ENCODE measurements at places on chromosomes 11 and 22. TPM values are rescaled to one million over a fixed set of nuclear protein-coding genes. Genes with fewer than 3 reads are reported as not detected.

RAG2 gene
- not detected for total RNA-seq

DNA sequence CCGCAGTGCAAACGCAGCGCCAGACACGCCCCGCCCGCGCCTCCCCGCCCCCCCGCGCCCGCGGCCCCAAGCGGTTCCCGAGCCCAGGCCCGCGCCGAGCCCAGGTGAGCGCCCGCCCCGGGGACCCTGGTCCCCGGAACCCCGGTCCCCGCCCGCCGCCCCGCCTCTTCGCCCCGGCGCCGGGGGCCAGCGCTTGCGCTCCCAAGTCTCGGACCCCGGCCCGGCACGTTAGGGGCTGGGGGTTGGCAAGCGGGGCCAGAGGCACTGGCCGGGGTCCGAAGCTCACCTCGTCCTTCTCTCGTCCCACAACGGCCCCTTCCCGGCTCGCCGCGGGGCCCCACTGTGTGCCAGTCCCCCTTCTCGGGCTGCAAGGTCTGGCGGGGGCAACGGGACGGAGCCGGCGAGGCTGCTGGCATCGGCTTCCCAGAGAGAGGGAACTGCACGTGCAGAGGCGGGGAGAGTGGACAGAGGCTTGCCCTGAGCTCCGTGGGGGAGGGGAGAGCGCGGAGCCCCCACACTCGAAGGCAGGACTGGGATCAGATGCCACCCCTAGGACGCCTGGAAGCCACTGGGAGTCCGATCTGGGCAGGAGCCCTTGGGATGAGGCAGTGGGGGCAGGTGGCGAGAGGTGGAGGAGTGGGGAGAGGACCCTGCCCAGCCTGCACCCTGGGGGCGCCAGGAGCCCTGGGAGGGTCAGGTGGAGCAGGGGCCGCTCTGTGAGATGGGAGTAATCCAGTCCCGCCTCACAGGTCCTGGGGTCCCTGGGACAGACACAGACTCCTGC lies 1.8 kb upstream of the AIFM3 start:
- DNase-seq: no peak
- H3K27me3 ChIP-seq: no peaks in the 10 kb centered on the region
- H3K4me3 ChIP-seq: peak overlapping the region; percentile 44
- no peak overlapping the region for H3K27ac ChIP-seq
- H3K36me3 ChIP-seq: no peaks in the 10 kb centered on the region
- peaks cover 5% of the 10 kb centered on the region for H3K4me1 ChIP-seq

- no peaks in the 10 kb centered on the region for H3K4me1 ChIP-seq
- H3K27ac ChIP-seq: no peak overlapping the region
- H3K4me3 ChIP-seq: no peak overlapping the region
- H3K36me3 ChIP-seq: no peaks in the 10 kb centered on the region
- no peaks in the 10 kb centered on the region for H3K27me3 ChIP-seq
These were observed 22.8 kb downstream of the DHCR7 start for GRCh38 chr11:71425409-71425808.

DNA sequence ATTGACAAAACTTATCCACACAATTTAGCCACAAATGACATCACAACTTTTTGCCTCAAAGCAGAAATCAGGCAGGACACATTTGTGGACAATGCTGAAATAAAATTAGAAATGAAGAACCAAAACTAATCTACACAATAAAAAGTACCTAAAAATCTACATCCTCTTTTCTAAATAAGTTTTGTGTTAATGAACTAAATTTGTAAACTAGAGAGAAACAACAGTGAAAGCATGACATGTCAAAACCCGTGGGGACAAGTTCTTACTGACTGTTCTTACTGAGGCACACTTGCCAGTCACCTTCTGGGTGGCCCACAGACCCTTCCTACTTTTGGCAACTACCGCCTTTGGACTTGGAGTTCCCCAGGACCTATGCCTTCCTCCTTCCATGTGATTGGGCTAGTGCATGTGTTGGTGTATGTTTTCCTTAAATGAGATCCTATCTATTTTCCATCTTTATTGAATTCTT lies 60.7 kb upstream of the MUC15 start:
- no peaks in the 10 kb centered on the region for H3K4me1 ChIP-seq
- H3K27ac ChIP-seq: no peak overlapping the region
- no peaks in the 10 kb centered on the region for H3K36me3 ChIP-seq

GRCh38 chr11:130785380-130786116 lies 130.7 kb downstream of the SNX19 start:
- peaks cover 6% of the 10 kb centered on the region for H3K4me1 ChIP-seq
- H3K4me3 ChIP-seq: no peak overlapping the region

DNA sequence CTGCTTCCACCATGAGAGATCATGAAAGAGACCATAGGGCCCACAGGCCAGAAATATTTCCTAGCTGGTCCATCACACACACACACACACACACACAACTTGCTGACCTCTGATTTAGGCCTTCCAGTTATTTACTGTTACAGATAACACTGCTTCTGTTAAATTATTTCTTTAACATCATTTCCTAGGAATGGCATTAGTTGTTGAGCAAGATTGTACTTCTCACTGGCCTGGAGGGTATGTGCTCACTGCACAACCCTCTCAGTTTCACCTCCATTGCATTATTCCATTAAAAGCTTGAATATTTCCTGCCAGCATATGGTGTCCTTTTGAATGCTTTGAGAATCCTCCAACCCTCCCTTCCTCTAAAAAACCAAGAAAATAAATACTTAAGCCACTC lies 104.4 kb downstream of the MICAL2 start:
- no peak overlapping the region for H3K4me3 ChIP-seq
- no peak for DNase-seq
- no peaks in the 10 kb centered on the region for H3K27me3 ChIP-seq
- no peak overlapping the region for H3K27ac ChIP-seq
- peaks cover 13% of the 10 kb centered on the region for H3K4me1 ChIP-seq

DNA sequence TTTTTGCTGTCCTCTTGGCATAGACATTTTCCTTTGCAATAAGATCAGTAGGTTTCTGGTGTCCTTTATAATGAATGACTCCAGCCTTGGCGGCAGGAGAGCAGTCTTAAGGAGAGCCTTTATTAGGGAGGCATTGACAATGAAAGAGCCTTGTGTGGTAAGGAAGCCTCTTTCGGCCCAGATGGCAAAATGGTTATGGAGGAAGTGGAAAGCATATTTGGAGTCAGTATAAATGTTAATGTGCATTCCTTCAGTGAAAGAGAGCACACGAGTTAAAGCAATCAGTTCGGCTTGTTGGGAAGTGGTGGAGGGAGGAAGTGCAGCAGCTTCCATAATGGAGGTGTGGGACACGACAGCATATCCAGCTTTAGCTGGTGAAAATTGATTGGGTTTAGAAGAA lies 18.1 kb upstream of the ANO1 start:
- peaks cover 17% of the 10 kb centered on the region for H3K4me1 ChIP-seq
- no peak for DNase-seq
- no peak overlapping the region for H3K27ac ChIP-seq
- no peaks in the 10 kb centered on the region for H3K27me3 ChIP-seq
- no peak overlapping the region for H3K4me3 ChIP-seq

LRRC32 gene
- 66.3 TPM for total RNA-seq

CUL5 gene
- 31.2 TPM for total RNA-seq

OR52N4 gene
- total RNA-seq: not detected

DNA sequence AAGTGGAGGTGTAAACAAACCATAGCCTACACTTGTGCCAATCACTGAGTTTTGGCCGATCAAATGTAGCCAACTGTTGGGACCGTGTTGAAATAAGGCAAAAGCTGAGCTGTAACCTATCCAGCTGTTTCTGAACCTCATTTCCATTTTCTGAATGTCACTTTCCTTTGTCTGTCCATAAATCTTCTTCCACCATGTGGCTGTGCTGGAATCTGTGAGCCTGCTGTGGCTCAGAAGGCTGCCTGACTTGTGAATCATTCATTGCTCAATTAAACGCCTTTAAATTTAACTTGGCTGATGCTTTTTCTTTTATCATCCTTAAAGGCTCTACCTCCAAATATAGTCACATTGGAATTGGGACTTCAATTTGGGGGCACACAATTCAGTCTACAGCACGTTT lies 203.1 kb upstream of the MPPED2 start:
- H3K27ac ChIP-seq: no peak overlapping the region
- no peaks in the 10 kb centered on the region for H3K36me3 ChIP-seq
- no peaks in the 10 kb centered on the region for H3K27me3 ChIP-seq
- no peak overlapping the region for H3K4me3 ChIP-seq
- DNase-seq: no peak

PRR33 gene
- total RNA-seq: not detected

KRTAP5-9 gene
- not detected for total RNA-seq

DNA sequence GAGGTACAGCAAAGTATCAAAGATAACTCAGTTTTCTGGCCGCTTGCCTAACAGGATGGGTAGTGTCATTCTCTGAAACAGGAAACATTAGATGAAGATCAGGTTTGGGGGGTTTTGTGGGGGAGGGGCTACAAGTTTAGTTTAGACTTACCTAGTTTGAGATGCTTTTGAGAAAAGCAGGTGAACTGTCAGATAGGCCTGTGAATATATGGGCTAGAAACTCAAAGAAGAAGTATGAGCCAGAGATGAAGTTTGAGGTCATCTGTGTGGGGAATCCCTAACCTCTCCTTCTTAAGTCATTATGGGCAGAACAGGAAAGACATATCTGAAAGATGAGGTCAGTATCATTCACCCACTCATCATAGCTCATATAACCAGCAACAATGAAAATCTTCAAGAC lies 11.9 kb downstream of the HOATZ start:
- no peak overlapping the region for H3K27ac ChIP-seq
- no peaks in the 10 kb centered on the region for H3K27me3 ChIP-seq
- no peaks in the 10 kb centered on the region for H3K4me1 ChIP-seq
- no peak overlapping the region for H3K4me3 ChIP-seq
- H3K36me3 ChIP-seq: no peaks in the 10 kb centered on the region

DNA sequence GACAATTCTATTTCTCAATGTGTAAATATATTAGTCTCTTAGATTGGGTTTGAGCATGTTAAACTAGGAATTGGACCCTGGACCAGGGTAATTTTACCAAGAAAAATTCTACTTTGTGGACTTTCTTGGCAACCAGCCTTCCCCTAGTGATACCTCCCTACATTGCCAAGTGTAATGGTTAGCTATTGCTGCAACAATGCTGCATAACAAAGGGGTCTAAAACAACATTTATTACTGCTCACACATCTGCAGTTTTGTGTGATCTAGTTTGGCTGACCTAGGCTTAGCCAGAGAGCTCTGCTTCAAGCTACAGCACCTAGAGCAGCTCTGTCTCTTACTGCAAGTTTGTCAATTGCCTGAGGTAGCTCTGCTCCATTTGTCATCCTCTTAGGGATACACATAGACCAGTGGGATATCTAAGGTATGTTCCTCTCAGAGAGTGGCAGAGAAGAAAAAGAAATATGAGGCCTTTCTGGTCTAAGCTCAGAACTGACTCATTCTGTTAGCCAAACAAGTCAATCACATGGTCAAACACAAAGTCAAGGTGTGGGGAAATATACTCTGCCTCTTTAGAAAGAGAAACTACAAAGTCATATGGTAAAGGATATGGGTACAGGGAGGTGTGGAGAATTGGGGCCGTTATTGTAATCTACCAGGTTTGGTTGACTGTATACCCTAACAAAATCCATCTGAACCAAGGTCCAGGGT lies 2.0 kb upstream of the LAYN start:
- no peak overlapping the region for H3K27ac ChIP-seq
- DNase-seq: no peak
- H3K27me3 ChIP-seq: no peaks in the 10 kb centered on the region
- H3K4me1 ChIP-seq: peaks cover 27% of the 10 kb centered on the region

MYEOV gene
- total RNA-seq: 13.3 TPM

- DNase-seq: no peak
- no peak overlapping the region for H3K4me3 ChIP-seq
- no peaks in the 10 kb centered on the region for H3K27me3 ChIP-seq
- no peak overlapping the region for H3K27ac ChIP-seq
- no peaks in the 10 kb centered on the region for H3K36me3 ChIP-seq
- no peaks in the 10 kb centered on the region for H3K4me1 ChIP-seq
These were observed 54.4 kb downstream of the ARL14EP start for GRCh38 chr11:30377347-30377746.

- H3K4me1 ChIP-seq: no peaks in the 10 kb centered on the region
- no peak overlapping the region for H3K4me3 ChIP-seq
- DNase-seq: no peak
- H3K27ac ChIP-seq: no peak overlapping the region
- no peaks in the 10 kb centered on the region for H3K36me3 ChIP-seq
These were observed 56.9 kb downstream of the ATG16L2 start for GRCh38 chr11:72871119-72871518.

DNA sequence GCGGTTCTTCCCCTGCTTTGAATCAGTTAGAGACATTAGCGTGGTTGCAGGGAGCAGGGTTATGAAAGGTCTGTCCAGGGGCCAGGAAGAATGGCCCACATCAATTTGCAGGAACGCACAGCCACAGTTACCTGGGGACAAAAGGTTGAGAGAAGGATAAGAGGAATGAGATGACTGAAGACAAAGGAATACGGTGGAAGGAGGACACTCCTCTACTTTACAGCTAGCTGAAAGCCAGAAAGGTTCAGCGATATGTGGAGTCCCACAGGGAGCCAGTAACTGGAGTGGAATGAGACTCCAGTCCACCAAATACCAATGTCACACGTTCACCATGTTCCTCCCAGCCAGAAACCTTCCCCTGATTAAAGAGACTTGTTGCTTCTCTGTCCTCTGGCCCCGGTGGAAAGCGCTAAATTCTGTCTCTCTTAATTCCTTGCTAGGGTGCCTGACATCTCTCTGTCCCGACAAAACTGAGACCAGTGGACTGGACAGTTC lies 10.7 kb downstream of the XNDC1N start:
- H3K27me3 ChIP-seq: no peaks in the 10 kb centered on the region
- H3K4me1 ChIP-seq: no peaks in the 10 kb centered on the region
- no peak overlapping the region for H3K27ac ChIP-seq
- no peak overlapping the region for H3K4me3 ChIP-seq
- H3K36me3 ChIP-seq: peaks cover 31% of the 10 kb centered on the region

- no peaks in the 10 kb centered on the region for H3K27me3 ChIP-seq
- no peak for DNase-seq
- no peak overlapping the region for H3K27ac ChIP-seq
- H3K36me3 ChIP-seq: no peaks in the 10 kb centered on the region
- no peaks in the 10 kb centered on the region for H3K4me1 ChIP-seq
These were observed 283.3 kb upstream of the ARHGAP42 start for GRCh38 chr11:100403816-100404215.

LARGE2 gene
- total RNA-seq: 6.6 TPM

GRCh38 chr22:35334004-35334403 lies 34.3 kb downstream of the TOM1 start:
- H3K4me1 ChIP-seq: peaks cover 13% of the 10 kb centered on the region
- H3K36me3 ChIP-seq: no peaks in the 10 kb centered on the region
- H3K27me3 ChIP-seq: no peaks in the 10 kb centered on the region

TLCD5 gene
- total RNA-seq: 3.7 TPM

All from vagina (tissue), 2 donors.